ENCODE measurements at places on chromosomes 2 and 18.

- no peaks in the 10 kb centered on the region for H3K36me3 ChIP-seq
- peaks cover 13% of the 10 kb centered on the region for H3K27me3 ChIP-seq
- no peak overlapping the region for H3K4me3 ChIP-seq
- H3K27ac ChIP-seq, result no peak overlapping the region
- DNase-seq, result no peak
Observed at GRCh38 chr18:80253236-80253635, 5.9 kb upstream of the PARD6G start.

GRCh38 chr18:59516356-59517155 lies 157.5 kb upstream of the LMAN1 start:
- DNase-seq, result no peak
- no peak overlapping the region for H3K27ac ChIP-seq
- H3K4me3 ChIP-seq, result no peak overlapping the region
- no peaks in the 10 kb centered on the region for H3K36me3 ChIP-seq
- no peaks in the 10 kb centered on the region for H3K4me1 ChIP-seq
- H3K27me3 ChIP-seq, result peaks cover 11% of the 10 kb centered on the region

DNA sequence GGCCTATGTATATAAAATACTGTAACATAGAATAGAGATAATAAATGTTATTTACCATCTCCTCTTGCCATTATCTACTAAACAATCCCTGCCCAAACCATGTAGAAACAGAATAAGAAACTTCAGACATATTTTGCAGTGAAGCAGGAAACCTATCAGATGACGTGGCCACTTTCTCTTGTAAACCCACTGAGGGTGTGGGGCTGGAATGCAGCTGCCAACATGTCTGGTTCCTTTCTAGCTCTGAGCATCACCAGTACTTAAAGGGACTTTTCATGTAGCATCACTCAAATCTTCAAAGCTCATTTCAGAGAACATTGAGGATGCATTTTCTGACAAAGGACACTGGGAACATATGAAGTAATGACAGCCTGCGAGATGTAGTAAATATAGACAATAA lies 251.8 kb downstream of the LPIN1 start:
- no peak overlapping the region for H3K4me3 ChIP-seq
- DNase-seq, result no peak
- H3K27ac ChIP-seq, result no peak overlapping the region
- H3K4me1 ChIP-seq, result peaks cover 7% of the 10 kb centered on the region

DNA sequence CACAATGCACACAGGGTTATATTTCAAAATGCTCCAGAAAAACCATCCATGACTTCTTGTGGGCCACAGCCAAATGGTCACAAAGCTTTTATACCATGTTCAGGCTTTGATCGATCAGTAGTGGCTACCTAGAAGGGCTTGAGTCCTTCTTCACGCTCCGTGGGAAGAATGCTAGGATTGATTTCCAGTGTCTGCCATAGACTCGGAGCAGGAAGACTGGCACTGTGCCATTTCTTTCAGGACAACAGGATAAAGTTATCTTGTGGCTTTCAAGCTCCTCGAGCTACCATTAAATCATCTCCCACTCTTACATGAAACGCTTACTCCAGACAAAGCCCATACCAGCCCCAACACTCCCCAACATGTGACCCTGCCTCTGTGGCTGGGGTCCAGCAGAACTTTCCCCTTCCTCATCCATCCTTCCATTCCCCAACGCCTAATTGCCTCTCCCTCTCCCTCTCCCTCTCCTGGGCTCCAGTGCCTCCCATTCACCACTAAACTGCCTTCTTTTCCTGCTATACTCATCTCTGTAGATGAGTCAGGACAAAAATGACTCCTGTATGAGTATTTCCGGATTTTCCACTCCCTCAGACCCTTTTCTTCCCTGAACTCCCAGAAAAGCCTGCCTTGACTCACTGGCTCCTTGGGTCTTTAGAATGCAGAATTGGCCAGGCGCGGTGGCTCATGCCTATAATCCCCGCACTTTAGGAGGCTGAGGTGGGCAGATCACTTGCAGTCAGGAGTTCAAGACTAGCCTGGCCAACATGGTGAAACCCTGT lies 40.9 kb downstream of the ADD2 start:
- H3K4me3 ChIP-seq, result no peak overlapping the region
- H3K27ac ChIP-seq, result no peak overlapping the region
- H3K27me3 ChIP-seq, result no peaks in the 10 kb centered on the region
- H3K4me1 ChIP-seq, result no peaks in the 10 kb centered on the region

DNA sequence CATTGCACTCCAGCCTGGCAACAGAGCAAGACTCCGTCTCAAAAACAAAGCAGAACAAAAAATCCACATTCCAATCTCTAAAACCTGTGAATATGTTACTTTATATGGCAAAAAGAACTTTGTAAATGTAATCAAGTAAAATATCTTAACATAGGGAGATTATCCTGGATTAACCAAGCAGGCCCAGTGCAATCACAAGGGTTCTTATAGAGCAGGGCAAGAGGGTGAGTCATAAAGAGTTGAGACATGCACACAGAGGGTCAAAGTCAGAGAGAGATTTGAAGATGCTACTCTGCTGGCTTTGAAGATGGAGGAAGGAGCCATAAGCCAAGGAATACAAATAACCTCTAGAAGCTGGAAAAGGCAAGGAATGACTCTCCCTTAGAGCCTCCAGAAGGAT lies 60.9 kb upstream of the SLC9A2 start:
- H3K27me3 ChIP-seq, result peaks cover 2% of the 10 kb centered on the region
- no peaks in the 10 kb centered on the region for H3K4me1 ChIP-seq
- H3K36me3 ChIP-seq, result no peaks in the 10 kb centered on the region
- H3K4me3 ChIP-seq, result no peak overlapping the region

- H3K36me3 ChIP-seq, result no peaks in the 10 kb centered on the region
- peaks cover 3% of the 10 kb centered on the region for H3K27me3 ChIP-seq
- H3K27ac ChIP-seq, result no peak overlapping the region
- H3K4me3 ChIP-seq, result no peak overlapping the region
Observed at GRCh38 chr2:3041841-3042600, 335.6 kb downstream of the EIPR1 start.

DNA sequence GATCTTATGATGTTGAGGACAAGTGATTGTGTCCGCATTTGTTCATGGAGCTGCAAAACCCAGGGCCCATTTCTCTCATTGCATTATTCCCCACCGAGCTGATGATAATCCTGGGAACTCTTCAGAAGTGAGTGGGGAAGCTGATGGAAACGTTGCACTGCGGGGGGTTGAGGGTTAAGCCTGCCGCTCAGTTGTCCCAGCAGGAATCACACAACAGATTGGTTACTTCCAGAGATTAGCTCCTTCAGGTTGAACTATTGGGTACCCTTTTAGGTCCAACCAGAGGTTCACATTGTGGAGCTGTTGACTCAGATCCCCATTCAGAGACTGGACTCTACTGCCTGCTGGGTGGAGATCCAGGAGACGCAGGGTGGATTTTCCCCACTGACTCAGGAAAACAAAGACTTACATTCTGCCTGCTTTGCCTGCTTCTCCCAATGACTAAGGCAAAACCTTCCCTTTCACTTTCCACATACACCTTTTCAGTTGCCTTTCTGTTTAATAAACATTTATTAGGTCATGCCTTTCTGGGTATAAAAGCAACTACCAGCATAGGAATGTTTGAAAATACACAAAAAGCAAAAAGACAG lies 286.4 kb downstream of the TXNL1 start:
- no peaks in the 10 kb centered on the region for H3K36me3 ChIP-seq
- no peak overlapping the region for H3K4me3 ChIP-seq

DNA sequence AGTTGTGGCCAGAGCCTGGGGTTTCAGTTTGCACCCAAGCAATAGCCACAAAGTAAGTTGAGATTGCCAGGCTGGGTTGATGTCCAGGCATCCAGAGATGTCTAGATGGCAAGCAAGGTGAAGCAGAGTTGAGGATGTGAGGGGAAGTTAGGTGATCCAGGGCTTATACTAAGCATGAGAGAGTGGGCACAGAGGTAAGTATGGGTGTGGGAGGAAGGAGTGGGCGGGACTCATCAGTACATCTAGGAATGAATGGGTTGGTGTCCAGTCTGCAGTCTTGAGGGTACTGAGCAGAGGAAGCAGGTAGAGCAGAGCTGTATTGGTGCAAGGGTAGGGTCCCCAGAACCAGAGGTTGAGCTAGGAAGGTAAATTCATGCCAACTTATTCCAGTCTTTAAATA lies 1.5 kb downstream of the SEMA4F start:
- peaks cover 13% of the 10 kb centered on the region for H3K4me1 ChIP-seq
- peaks cover 5% of the 10 kb centered on the region for H3K36me3 ChIP-seq
- H3K27ac ChIP-seq, result no peak overlapping the region
- peaks cover 2% of the 10 kb centered on the region for H3K27me3 ChIP-seq
- H3K4me3 ChIP-seq, result peak overlapping the region; percentile 76

GRCh38 chr2:39247512-39248043 lies 3.8 kb upstream of the CDKL4 start:
- H3K27me3 ChIP-seq, result no peaks in the 10 kb centered on the region
- no peak overlapping the region for H3K4me3 ChIP-seq
- no peak overlapping the region for H3K27ac ChIP-seq
- peaks cover 19% of the 10 kb centered on the region for H3K36me3 ChIP-seq
- no peak for DNase-seq

GRCh38 chr18:9346775-9347174 lies 12.2 kb downstream of the TWSG1 start:
- H3K27me3 ChIP-seq, result no peaks in the 10 kb centered on the region
- no peak for DNase-seq
- H3K36me3 ChIP-seq, result peaks cover 7% of the 10 kb centered on the region
- H3K27ac ChIP-seq, result no peak overlapping the region
- H3K4me3 ChIP-seq, result no peak overlapping the region

GRCh38 chr18:29648891-29649290 lies 1393.7 kb downstream of the DSC3 start:
- H3K4me3 ChIP-seq, result no peak overlapping the region
- H3K27ac ChIP-seq, result no peak overlapping the region
- H3K27me3 ChIP-seq, result no peaks in the 10 kb centered on the region
- no peak for DNase-seq
- H3K4me1 ChIP-seq, result no peaks in the 10 kb centered on the region

DNA sequence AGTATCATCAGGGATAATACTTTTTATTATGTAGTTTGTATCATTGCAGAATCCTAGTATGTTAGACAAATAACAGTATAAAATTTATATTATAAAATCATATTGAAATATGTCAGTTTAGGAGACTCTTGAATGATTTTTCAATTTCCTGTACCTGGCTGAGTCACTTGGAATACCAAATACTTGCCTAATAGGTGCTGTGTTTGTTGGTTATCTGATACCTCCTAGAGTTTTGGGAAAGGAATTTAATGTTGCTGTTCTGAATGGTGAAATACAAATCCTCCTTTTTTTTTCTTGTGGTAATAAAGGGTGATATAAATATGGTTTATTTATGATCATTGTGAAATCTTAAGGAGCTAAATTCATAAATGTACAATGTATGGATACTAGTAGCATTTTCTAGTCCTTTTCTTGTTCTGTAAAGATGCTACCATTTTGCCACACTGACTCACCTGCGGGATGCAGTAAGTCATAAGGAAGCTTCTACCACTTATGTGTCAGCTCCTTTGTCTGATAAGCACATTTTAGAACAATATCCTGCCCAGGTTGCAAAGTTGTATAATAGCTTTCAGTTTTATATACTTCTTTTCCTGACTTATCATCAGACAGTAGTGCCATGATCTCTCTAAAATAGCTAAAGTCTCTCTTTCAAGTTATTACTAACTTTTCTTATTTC lies 465.5 kb downstream of the XIRP2 start:
- H3K27ac ChIP-seq, result no peak overlapping the region
- no peaks in the 10 kb centered on the region for H3K27me3 ChIP-seq
- DNase-seq, result no peak
- H3K4me1 ChIP-seq, result no peaks in the 10 kb centered on the region

DNA sequence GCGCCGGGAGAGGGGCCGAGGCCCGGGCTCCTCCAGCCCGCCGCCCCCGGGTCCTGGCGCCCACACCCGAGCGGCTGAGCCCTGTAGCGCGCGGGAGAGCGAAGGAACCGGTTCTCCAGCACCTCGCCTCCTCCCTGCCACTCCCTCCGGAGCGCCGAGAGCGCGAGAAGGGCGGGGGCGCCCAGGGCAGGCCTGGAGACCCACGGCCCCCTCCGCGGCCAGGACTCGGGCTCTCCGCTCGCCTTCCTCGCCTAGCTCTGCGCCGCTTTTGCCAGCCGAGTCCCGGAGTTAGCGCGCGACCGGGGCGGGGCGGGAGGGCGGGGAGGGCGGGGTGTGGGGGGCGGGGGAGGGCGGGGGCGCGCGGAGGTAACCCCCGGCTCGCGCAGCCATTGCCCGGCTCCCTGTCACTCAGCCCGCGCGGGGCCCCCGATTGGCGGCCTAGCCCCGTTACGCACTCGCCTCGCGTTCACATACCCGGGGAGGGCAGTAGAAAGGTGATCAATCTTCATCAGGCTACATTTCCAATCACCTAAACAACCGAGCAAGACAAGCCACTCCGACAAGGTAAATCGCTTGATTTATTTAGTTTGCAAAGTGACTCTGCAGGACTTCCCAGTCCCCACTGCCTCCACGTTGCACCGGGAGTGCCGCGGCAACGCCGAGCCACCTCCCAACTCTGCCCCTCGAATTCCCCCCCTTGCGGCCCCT lies at the start of gene OTX1:
TSS of gene OTX1 (plus strand) at position 497 of the 708 bp plus-strand sequence. CDS start 2,161 bp downstream, outside the sequence.
- peaks cover 60% of the 10 kb centered on the region for H3K4me1 ChIP-seq
- H3K27me3 ChIP-seq, result peaks cover 78% of the 10 kb centered on the region
- peaks cover 5% of the 10 kb centered on the region for H3K36me3 ChIP-seq
- peak within 1 kb of the TSS; percentile 47 for H3K27ac ChIP-seq
- peak; percentile 80 for DNase-seq
- peak within 1 kb of the TSS; percentile 75 for H3K4me3 ChIP-seq

DNA sequence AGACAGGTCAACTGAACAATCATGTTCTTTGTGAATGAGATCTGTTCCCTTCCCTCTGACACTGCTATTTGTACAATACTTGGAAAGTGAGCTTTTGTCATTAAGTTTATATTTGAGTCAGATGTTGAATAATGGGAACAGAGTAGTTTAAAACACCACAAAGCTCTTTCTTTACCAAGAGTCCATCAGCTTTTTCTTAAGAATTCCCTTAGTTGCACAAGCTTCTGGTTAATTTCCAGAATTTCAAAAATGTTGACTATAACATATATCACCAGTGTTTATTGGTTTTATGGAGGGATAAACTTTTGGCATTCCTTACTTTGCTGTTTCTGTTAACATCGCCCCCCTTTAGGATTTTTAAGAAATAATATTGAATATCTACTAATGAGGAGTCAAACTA lies 403.7 kb downstream of the CCDC85A start:
- H3K36me3 ChIP-seq, result no peaks in the 10 kb centered on the region
- no peak overlapping the region for H3K4me3 ChIP-seq
- no peak for DNase-seq
